Fibroblast of the aortic adventitia (primary cell): ENCODE measurements at places on chromosomes 5 and 9.

DNA sequence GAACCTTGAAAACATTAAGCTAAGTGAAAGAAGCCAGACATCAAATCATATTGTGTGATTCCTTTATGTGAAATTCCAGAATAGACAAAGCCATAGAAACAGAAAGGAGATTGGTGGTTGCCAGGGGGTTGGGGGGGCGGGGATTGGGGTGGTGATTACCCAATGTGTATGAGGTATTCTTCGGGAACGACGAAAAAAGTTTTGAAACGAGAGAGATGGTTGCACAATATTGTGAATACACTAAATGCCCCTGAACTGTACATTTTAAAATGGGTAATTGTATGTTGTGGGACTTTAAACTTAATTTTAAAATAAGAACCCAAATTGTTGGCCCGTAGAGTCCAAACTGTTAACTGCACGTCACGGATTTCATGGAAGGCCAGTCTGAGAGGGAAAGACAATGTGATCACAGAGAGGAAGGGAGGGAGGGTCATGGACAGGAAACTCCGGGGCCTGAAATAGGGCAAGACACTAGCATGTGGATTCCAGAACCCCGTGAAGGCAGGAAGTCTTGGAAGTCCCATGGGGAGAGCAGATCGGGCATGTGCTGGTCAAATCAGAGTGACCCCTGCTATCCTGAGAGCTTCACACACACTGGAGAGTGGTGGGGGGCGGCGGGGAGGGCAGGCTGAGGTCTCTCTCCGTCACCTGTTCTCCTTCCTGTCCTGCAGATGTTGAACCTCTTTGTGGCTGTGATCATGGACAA lies 218.4 kb downstream of the CACNA1B start:
- DNase-seq = no peak

DNA sequence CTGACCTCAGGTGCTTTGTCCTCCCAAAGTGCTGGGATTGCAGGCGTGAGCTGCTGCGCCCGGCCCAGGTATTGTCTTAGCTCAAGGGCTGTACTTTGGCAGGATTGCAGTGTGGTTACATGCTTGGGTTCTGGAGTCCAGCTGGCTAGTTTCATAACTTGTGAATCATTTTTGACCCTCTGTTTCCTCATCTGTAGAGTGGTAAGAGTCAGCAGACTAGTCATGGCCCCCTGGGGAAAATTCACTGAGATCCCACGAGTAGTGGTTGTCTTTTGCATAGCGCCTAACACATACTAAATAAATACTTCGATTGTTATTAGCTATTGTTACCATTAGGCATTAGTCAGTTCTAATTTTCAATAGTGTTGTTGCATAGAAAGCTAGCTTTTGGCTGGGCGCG lies 14.3 kb downstream of the PTPA start:
- DNase-seq = peak; percentile 97

DNA sequence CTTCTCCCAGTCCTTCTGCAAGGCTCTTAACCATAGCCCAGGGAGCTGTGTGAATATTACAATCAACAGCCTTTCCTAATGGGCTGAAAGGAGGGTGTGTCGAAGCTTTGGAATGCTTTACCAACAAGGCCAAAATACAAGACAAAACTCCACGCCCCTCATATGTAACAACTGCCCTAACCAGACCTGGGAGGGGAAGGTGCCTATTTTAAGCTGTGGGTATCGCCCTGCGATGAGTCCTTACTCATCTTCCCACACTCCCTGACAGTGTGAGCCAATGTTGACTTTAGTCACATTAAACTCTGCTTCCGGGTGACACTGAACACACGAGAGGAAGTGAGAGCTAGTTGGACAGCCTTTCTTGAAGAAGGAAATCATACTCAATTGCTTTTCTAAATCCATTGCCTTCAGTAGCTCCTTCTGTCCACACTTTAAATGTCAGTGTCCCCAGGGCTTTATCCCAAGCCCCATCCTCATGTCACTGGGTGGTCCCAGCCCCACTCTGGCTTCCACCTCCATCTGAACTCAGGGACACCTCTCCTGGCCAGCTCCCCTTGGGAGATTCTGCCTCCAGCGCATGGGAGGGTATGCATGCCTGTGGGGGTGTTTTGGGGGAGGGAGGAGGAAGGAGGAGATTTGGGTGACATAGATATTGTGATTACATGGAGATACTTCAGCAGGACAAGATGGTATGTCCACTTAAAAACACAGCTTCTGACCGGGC lies 6.5 kb upstream of the TBC1D9B start:
- peak; percentile 36 for DNase-seq

GRCh38 chr5:104594850-104595249 lies 1032.3 kb upstream of the NUDT12 start:
- DNase-seq = no peak

- no peak for DNase-seq
Observed at GRCh38 chr9:129551393-129551973, 69.4 kb downstream of the C9orf50 start.

GRCh38 chr9:88321764-88322163 lies 66.5 kb upstream of the SPIN1 start:
- DNase-seq = no peak

DNA sequence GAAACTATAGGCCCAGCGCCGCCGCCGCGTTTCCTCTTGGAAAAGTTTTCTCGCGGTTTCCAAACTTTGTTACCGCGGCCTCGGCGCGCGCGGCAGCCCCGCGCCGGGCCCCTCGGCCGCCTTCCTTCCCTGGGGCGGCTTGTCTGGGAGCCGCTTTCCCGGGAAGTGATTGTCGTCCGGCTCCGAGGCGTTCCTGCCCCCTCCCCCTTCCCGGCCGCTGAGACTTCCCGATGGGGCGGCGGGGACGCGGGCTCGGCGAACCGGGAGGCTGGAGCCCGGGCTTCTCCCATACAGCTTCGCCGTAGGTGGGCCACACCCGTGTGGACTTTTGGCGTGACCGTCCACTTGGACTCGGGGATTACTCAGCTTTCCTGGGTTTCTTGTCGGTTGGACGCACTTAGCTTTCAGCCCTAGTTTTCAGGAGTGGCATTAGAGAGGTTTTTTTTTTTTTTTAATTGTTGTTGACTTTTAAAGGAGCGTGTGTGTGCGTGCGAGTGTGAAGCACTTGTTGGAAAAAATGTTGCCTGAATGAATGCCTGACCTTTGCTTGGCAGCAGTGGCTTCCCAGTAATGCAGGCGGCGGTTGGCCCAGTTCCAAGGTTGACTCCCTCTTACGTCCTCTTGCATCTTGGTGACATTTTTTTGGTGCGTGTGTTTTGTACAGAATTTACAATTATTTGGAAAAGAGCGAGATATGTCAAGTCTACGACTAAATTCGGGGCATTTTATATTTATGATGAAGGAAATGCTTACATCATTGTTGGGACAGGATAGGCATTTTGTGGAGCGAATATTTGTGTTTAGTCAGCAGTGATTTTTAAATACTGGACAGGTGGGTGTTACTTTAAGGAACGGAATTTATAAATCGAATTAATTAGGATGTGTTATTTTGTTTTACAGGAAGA lies 821 bp downstream of the CTNNA1 start:
- peak; percentile 96 for DNase-seq

GRCh38 chr9:28249424-28249823 lies 676.1 kb upstream of the C9orf72 start:
- DNase-seq = no peak

DNA sequence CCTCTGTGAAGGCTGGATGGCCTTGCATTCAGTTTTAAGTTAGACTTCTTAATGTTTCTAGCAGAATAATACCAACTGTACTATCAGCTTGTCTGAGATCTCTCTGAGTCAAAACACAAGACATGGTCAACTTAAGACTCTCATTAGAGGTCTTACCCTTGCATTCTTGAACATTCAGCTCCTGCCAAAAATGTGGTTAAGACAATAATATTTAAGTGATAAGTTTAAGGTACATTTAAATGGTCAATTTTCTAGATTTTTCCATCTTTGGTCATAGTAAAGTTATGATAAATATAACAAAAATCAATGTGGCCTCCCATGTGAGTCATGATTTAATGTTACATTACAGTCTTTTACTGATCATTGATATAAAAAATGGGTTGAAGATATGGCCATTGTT lies 75.0 kb downstream of the NR2F1 start:
- peak; percentile 70 for DNase-seq

GRCh38 chr9:81717747-81718077 lies 28.4 kb upstream of the TLE1 start:
- DNase-seq = no peak

- peak; percentile 7 for DNase-seq
Observed at GRCh38 chr5:31854181-31855133, 215.5 kb downstream of the PDZD2 start.

DNA sequence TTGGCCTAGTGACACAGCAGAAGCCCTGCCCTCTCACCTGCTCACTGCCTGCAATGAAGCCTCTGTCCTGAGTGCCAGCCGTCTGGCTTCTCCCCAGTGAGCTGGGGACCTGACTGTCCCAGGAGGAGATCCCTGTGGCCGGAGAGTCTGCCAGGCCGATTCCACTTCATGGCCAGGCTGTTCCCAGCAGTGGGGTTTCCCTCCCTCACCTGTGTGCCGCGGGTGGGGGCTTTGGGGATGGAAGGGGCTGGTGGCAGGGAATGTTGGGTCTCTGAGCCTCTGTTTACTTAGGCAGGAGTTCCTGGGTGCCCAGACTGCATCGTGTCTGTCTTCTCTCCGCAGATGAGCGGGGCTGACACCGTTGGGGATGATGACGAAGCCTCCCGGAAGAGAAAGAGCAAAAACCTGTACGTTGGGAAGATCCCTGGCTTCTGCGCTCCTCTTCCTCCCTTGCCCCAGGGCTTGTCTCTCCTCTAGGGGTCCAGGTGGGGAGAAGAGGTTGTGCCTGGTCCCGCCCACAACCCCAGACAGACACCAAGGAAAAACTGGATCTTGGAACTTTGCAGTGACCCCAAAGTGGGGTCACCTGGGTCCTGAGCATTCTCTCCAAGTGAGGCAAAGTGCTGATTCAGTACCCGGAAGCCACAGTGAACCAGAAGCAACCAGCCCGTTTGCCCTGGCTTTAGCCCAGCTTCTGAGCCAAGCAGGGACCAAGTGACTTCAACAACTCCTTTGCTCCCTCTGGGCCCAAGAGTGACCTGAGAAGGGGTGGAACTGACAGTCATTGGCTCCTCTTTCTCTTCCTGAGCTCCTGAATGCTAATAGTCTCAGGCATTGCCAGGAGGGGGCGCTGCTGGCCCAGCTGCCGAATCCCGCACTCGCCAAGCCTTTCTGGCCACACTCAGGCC lies 127.7 kb downstream of the RGS3 start:
- peak; percentile 78 for DNase-seq

- DNase-seq = no peak
Observed at GRCh38 chr9:130405657-130406257, 39.0 kb upstream of the ASS1 start.

- no peak for DNase-seq
Observed at GRCh38 chr5:167984951-167985350, 306.5 kb upstream of the WWC1 start.

DNA sequence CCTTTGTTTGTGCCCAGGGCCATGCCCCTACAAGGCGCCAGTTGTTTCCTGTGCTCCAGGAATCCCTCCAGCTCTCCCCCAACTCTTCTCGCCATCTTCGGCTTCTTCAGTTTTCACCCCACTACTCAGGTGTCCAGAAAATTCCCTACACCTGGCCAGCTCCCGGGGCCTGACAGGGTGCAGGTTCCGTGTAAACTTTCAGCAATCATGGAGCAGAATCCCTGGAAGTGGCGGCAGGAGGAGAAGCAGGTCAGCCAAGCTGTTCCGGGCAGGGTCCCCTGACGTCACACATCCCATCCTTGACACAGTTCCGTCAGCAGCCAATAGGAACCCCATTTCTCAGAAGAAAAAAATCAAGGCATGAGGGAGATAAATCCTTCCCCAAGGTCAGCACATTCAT lies 12.2 kb upstream of the ADGRD2 start:
- no peak for DNase-seq

GRCh38 chr5:149429839-149430721 lies 51.0 kb upstream of the IL17B start:
- DNase-seq = no peak
